ENCODE measurements at places on chromosomes 5 and 9.
A peak's percentile ranks its signal among the peaks of the same experiment; 100 is the strongest.

DNA sequence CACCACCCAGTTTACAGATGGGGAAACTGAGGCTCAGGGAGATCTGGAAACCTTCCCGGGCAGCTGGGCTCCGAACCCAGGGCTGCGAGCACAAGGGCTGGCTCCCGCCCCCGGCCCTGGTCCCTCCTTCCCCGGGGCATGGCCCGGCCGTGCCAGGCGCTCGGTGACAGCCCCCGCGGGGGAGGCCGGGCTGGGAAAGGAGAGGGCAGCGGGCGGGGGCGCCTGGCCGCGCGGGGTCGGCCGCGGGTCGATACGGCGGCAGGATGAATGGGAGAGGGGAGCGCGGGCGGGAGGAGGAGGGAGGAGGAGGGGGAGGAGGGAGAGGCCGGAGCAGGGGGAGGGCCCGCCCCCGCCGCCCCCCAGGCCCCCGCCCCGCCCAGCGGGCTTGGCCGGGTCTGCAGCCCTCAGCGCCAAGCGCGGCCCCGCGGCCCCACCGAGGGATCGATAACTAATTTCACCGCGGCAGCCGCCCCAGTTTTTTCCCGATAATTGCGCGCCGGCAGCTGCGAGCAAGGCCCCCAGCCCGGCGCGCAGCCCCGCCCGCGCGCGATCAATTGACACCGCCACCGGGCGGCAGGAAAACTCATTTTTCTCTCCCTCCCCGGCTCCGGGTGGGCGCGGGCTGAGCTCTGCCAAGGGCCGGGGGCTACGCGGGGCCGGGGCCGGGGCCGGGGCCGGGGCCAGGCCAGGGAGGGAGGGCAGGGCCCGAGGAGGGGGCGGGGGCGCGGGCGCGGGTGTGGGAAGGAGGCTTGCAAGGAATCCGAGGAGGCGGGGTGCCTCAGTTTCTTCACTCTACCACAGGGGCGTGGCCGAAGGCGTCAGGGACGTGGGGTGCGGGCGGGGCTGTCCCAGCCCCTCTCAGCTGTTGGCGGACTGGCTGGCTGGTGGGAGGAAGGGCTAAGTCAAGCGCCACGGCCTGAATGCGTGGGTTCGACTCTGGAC lies 52.1 kb downstream of the C9orf50 start:
- no peak for DNase-seq

GRCh38 chr5:171236651-171237050 lies 72.4 kb upstream of the TLX3 start:
- no peak for DNase-seq

GRCh38 chr9:129748249-129748648 lies 4.6 kb downstream of the PTGES start:
- no peak for DNase-seq

DNA sequence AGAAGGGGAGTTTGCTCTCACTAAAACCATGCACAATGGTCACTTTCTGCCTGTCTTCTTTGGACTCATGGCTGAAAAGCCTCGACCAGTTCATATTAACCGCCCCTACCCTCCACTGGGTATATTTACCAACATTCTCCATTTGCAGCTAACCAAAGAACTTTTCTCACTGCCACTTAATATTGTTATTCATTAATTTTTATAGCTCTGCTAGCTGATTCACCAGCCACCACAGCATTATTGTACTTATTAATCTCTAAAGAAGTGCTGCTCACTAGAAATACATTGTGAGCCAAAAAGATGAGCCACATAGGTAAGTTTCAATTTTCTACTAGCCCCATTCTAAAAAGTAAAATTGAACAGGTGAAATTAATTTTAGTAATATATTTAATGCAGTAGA lies 33.4 kb upstream of the SMIM32 start:
- DNase-seq = no peak

DNA sequence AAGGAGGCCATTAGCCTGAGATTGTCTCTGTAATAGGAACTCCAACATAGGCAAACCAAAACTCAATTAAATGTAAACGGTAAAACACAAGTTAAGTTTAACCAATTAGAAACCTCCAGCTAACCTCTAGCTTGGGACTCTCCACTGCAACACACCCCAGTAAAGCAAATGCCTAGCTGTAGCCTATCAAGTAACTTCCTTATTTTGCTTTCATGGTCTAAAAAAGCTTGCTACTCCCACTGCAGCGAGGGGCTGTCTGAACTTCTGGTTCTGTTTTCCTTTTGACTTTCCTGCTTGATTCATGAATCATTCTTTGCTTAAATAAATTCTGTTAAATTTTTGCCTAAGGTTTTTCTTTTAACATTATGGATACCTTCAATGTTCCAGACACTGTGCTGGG lies 24.4 kb upstream of the C5orf46 start:
- no peak for DNase-seq

DNA sequence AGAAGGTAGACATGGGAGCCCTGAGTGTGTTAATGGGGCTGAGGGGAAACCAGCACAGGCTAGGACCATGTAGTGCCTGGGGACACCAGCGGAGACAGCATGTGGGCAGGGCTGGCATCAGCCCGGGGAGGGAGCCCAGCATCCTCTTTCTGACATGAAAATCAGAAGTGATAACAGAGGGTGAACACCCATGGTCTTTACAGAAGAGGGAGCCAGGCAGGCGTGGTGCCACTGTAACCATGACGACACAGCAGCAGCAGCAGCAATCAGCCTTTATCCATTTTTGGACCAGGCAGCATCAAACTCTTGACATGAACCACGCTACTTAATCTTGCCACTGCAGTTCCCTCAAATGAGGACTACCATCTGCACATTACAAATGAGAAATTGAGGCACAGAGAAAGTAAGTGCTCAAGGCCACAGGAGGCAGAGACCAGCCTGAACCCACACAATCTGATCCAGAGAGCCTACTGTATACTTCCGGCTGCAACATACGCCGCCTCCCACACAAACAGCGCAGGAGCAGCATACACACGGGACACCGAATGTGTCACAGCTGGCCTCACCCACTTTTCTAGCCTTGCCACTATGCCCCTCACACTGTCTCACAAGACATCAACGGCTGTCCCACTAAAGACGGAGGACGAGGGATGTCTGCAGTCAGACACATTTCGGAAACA lies 23.8 kb downstream of the CAMSAP1 start:
- DNase-seq = no peak

GRCh38 chr5:41790038-41790776 lies 80.0 kb downstream of the OXCT1 start:
- peak; percentile 58 for DNase-seq

- DNase-seq = no peak
Measured at GRCh38 chr9:21160178-21160577, 6.3 kb downstream of the IFNA21 start.

GRCh38 chr9:89635816-89636215 lies 31.0 kb downstream of the GADD45G start:
- DNase-seq = no peak

- DNase-seq = no peak
Measured at GRCh38 chr5:157827423-157827822, 31.5 kb downstream of the CLINT1 start.

GRCh38 chr5:124301850-124302249 lies 444.6 kb downstream of the ZNF608 start:
- no peak for DNase-seq

DNA sequence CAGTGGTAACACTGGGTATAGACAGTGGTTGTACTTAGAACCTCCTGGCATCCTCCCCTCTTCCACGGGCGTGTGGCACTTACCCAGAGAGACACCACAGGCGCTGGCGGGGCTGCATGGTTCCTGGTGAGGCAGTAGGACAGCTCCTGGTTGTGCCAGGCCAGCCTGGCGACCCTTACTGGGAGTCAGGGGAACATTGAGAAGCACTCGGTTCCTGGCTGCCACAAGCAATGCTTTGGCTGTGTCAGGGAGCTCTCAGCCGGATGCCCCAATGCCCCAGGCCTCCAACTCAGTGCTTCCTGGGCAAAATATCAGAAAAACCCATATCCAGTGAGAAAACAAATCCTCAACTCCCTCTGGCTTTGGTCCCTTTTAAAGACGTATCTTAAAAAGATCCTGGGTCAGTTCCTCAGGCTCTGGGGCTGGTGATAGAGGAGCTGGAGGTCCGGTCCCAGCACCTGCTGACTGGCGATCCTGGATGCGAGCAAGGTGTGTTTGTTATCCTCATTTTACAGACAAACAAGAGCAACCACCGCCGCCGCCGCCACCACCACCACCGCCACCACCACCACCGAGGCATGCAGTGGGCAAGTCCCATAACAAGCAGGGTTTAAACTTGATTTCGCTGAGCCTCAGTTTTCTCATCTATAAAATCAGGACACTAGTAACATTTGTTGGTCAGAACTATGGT lies 4.2 kb downstream of the NKX2-5 start:
- DNase-seq = no peak

DNA sequence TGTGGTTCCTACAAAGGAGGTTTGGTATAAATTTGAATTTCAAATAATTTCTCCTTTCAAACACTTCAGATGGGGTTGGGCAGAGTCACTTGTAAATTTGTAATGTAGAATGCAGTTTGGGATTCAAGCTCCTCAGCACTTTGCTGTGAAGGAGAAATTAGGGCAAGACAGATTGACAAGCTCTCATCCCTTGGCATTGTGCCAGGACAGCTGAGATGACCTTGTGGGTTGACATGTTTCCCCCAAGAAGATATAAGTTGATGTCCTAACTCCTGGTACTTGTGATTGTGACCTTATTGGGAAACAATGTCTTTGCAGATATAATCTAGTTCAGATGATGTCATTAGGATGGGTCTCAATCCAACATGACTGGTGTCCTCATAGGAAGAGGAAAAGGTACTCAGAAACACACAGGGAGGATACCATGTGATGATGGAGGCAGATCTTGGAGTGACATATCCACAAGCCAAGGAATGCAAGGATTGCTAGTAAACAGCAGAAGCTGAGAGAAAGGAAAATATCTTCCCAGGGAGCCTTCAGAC lies 408.3 kb downstream of the MED10 start:
- no peak for DNase-seq

Measured in NCI-H2081 treated with DMSO at 0.1 percent for 48 hours (cell line).